ENCODE measurements at places on chromosomes 6 and 20. TPM values are rescaled to one million over a fixed set of nuclear protein-coding genes. Genes with fewer than 3 reads are reported as not detected.
A peak's percentile ranks its signal among the peaks of the same experiment; 100 is the strongest.

BTBD3 gene
- 90.0 TPM for total RNA-seq

MAFB gene
- 34.4 TPM for total RNA-seq

MYBL2 gene
- 9.4 TPM for total RNA-seq

TREM2 gene
- 19.9 TPM for total RNA-seq

ROS1 gene
- not detected for total RNA-seq

TBC1D32 gene
- total RNA-seq: 38.2 TPM

OR2H1 gene
- total RNA-seq: not detected

C20orf202 gene
- not detected for total RNA-seq

DNAH8 gene
- total RNA-seq: 0.18 TPM

PAK5 gene
- total RNA-seq: not detected

DNA sequence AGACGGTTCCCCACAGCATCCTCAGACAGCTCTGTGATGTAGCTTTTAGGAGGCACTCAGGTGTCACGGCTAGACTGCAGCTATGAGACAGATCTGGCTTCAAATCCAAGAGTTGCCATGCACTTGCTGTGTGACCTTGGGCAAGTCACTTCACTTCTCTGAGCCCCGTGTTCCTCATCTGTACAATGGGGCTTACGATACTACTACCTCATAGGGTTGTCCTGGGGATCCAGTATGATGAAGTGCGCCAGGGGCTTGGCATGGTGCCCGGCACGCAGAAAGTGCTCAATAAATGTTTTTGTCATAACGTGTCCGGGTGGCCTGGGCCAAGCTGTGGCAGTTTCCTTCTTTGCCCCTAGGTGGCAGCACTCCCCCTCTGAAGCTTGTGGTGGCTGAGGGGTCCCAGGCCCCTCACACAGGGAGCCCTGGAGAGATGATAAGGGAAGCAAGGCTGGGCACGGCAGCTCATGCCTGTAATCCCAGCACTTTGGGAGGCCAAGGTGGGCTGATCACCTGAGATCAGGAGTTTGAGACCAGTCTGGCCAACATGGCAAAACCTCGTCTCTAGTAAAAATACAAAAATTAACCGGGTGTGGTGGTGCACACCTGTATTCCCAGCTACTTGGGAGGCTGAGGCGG, 19.1 kb upstream of the CHMP4B start:
- H3K27me3 ChIP-seq: no peaks in the 10 kb centered on the region
- peaks cover 73% of the 10 kb centered on the region for H3K4me1 ChIP-seq
- no peak overlapping the region for H3K27ac ChIP-seq

DNA sequence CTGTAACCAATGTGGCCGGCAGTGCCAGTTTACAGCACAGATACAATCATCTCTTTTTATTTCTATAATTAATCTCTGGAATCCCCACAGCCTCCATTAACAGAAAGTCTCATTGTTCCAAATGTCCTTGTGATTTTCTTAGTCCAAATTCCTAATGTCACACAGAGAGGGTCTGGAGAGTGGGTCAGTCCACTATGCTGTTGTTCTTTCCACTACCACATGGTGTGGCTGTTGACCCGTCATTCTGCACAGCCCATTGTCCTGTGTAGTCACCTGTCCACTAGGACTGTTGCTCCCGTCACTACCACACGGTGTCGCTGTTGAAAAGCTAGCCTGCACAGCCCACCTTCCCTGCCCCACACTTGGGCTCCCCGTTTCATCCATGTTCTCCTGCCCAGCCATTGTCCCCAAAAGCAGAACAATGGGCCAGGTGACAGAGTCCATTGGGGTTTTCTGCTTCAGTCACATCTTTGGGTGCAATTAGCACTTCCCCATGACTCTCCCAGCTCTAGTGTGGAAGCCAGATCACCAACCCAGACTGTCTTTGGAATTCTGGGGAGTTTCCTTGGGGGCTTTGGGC, 8.6 kb upstream of the LBP start:
- H3K27me3 ChIP-seq: no peaks in the 10 kb centered on the region
- H3K4me1 ChIP-seq: no peaks in the 10 kb centered on the region
- H3K36me3 ChIP-seq: no peaks in the 10 kb centered on the region
- DNase-seq: no peak

DNA sequence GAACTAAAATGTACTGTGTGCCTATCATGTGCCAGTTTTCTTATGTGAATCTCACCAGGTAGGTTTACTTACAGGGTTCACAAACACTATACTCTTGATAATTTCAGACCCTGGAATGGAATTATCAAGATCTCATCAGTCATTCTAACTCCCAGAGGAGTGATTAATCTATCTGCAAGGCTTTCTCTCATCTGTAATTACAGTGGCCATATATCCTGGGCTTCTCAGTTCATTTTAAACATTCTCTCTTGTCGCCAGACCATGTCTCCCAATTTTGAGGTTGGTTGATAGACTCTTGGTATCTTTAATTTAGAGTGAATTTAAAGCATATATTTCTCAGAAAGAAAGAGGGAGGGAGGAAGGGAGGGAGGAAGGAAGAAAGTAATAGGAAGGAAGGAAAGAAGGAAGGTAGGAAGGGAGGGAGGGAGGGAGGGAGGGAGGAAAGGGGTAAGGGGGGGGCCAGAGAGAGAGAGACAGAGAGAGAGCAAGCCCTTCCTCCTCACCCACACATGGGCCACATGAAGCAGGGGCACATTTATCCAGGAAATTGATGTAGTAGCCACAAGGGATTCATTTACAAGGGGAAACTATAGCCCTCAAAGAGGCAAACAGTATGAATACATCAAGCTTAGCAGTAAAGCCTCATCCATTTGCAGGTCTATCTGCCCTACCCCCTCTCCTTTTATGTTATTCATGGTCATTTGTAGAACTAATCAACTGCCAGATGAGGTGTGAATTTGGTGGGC, 25.8 kb upstream of the NRSN1 start:
- no peaks in the 10 kb centered on the region for H3K36me3 ChIP-seq
- H3K27me3 ChIP-seq: no peaks in the 10 kb centered on the region
- no peak overlapping the region for H3K4me3 ChIP-seq

GRCh38 chr6:104771258-104771832, 88.4 kb downstream of the HACE1 start:
- peaks cover 7% of the 10 kb centered on the region for H3K36me3 ChIP-seq
- no peak overlapping the region for H3K4me3 ChIP-seq
- no peak overlapping the region for H3K27ac ChIP-seq
- H3K4me1 ChIP-seq: no peaks in the 10 kb centered on the region
- DNase-seq: no peak

DNA sequence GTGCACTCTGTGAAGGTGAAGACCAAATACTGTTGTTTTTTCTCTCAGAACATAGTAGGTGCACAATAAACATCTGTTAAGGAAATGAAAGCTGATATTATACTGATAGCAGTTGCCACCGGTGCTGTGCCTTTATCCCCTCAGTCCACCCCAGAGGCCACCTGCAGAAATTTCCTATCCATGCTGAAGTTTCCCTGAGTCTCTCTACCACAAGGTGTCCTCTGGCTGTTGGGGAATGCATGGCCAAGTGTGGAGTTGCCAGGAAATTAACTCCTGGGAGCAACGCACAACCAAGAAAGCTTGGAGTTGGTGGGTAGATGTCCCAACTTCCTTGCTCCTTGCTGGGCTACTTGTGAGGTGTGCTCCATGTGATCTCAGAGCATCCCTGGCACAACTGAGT, 114.2 kb downstream of the LAMP5 start:
- H3K27ac ChIP-seq: no peak overlapping the region
- no peak overlapping the region for H3K4me3 ChIP-seq
- no peak for DNase-seq
- no peaks in the 10 kb centered on the region for H3K4me1 ChIP-seq
- H3K27me3 ChIP-seq: no peaks in the 10 kb centered on the region

GRCh38 chr20:41134362-41135186, 2.8 kb upstream of the PLCG1 start:
- no peak overlapping the region for H3K27ac ChIP-seq
- no peaks in the 10 kb centered on the region for H3K27me3 ChIP-seq
- peaks cover 30% of the 10 kb centered on the region for H3K4me1 ChIP-seq
- no peaks in the 10 kb centered on the region for H3K36me3 ChIP-seq

DNA sequence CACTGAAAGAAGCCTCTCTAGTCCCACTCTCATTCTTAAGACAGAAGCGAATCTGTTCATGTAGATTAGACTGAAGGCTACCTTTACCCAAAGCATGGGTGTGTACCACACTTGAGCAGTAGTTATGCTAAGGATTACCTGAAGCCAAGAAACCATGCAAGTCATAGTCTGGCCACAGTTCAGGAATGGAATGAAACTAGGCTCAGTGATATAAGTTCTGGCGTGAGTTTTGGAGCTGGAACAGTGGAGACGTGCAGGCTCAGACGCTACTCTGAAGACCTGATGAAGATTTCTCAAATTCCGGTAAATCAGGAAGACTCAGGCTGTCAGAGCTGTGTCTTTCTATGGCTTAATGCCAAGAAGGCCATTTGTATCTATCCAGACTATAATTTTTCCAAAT, 219.9 kb downstream of the HDGFL1 start:
- H3K27me3 ChIP-seq: no peaks in the 10 kb centered on the region
- H3K36me3 ChIP-seq: no peaks in the 10 kb centered on the region
- H3K27ac ChIP-seq: no peak overlapping the region

GRCh38 chr20:21656308-21657067, 49.0 kb upstream of the PAX1 start:
- DNase-seq: no peak
- no peaks in the 10 kb centered on the region for H3K27me3 ChIP-seq
- no peaks in the 10 kb centered on the region for H3K36me3 ChIP-seq
- H3K4me3 ChIP-seq: no peak overlapping the region

DNA sequence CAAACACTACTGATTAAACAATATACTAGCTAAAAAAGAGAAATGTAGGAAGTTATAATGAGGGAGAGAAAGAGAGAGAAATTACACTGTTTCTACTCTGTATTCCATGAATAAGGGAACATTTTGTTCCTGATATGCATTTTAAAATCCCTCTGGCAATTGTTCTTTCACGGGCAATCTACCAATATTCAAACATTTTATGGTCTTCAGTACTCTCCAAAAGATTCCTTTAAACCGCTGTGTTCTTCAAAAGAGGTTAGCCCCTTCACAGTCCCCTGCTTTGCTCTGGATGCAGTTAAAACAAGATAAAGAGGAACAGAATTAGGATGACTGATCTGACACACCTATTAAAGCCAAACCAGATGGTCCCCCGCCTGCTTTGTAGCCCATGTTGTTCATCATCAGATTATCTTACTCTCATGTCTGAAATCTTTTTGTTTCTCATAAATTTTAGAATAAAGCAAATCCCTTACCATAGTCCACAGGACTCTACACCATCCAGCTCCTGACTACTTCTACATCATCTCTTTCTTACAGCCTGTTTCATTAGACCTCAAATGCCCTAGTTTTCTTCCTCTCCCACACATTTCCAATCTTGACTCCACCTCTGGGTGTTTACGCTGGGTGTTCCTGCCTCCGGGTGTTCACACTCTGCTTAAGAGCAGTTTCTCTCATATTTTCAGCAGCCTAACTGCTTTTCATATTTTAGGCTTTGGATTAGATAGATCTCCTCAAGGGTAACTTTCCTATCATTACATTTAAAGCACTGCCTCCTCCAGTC, 399.7 kb downstream of the COL12A1 start:
- H3K4me1 ChIP-seq: no peaks in the 10 kb centered on the region
- no peaks in the 10 kb centered on the region for H3K27me3 ChIP-seq
- DNase-seq: peak; percentile 8
- no peak overlapping the region for H3K27ac ChIP-seq
- H3K4me3 ChIP-seq: no peak overlapping the region

GRCh38 chr20:1298888-1299511, 29.9 kb downstream of the SDCBP2 start:
- no peaks in the 10 kb centered on the region for H3K27me3 ChIP-seq
- H3K4me3 ChIP-seq: no peak overlapping the region
- no peaks in the 10 kb centered on the region for H3K36me3 ChIP-seq
- DNase-seq: no peak
- no peak overlapping the region for H3K27ac ChIP-seq

DNA sequence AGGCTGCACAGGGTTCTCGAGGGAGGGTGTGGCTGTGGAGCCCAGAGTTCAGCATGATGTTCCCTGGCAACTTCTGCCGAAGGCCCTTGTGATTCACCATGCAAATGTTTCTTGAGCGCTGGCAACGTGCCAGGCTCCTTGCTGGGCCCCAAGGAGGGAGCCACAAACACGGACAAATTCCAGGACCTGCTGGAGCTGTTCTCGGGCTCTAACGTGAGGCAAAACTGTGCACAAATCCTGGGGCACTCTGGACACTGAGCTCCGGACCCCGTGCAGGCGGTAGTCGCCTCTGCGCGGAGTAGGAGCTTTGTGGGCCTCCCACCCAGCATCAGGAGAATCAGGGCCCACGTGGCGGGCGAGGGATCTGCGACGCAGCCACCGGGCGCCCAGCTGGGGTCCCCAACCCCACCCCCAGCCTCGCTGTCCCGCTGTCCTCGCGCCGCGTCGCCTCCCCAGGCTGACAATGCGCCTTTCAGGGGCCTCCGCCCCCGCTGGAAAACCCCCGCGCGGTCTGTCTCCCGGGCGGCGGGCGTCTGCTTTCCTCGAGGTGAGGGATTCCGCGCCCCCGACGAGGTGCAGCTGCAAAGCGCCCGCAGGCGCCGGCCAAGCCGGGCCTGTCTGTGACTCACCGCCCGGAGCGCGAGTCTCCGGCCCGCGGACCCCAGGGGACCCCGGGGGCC, 31.7 kb upstream of the SCUBE3 start:
- H3K4me1 ChIP-seq: peaks cover 14% of the 10 kb centered on the region
- H3K27ac ChIP-seq: no peak overlapping the region
- no peaks in the 10 kb centered on the region for H3K27me3 ChIP-seq

- no peaks in the 10 kb centered on the region for H3K27me3 ChIP-seq
- H3K27ac ChIP-seq: peak overlapping the region; percentile 9
- H3K4me1 ChIP-seq: no peaks in the 10 kb centered on the region
- peak; percentile 66 for DNase-seq
- H3K4me3 ChIP-seq: no peak overlapping the region
- H3K36me3 ChIP-seq: no peaks in the 10 kb centered on the region
Observed at GRCh38 chr20:31894980-31895675, 24.7 kb downstream of the TTLL9 start.

- DNase-seq: no peak
- H3K27me3 ChIP-seq: no peaks in the 10 kb centered on the region
Observed at GRCh38 chr6:132746048-132746447, 11.7 kb downstream of the VNN2 start.

- no peaks in the 10 kb centered on the region for H3K27me3 ChIP-seq
- H3K36me3 ChIP-seq: no peaks in the 10 kb centered on the region
- H3K4me3 ChIP-seq: no peak overlapping the region
- peaks cover 17% of the 10 kb centered on the region for H3K4me1 ChIP-seq
- no peak for DNase-seq
Observed at GRCh38 chr6:69868961-69869360, 2.6 kb downstream of the COL19A1 start.

DNA sequence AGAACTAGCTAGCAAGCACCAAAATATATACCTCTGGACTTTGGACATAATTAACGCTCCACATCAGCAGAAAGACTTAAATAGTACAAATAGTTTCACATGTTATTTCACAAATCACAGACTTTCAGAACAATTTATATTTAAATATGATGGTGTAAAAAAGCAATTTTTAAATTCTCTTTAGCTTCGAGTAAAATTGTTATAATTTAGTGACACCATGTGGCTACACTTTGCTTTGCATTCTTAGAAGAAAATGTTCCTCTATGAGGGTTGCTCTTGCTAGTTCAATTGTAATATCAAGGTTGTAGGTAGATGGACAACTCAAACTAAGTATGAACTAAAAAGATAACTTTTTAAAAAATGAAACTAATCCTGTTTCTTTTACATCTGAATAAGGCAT, 69.0 kb downstream of the BTBD9 start:
- no peak for DNase-seq
- no peak overlapping the region for H3K27ac ChIP-seq
- no peaks in the 10 kb centered on the region for H3K4me1 ChIP-seq

- no peak overlapping the region for H3K27ac ChIP-seq
- H3K4me3 ChIP-seq: no peak overlapping the region
- H3K27me3 ChIP-seq: no peaks in the 10 kb centered on the region
- H3K36me3 ChIP-seq: peaks cover 17% of the 10 kb centered on the region
Observed at GRCh38 chr6:78995346-78995745, 82.7 kb downstream of the PHIP start.

- no peaks in the 10 kb centered on the region for H3K27me3 ChIP-seq
- H3K36me3 ChIP-seq: no peaks in the 10 kb centered on the region
- DNase-seq: no peak
- no peak overlapping the region for H3K27ac ChIP-seq
Observed at GRCh38 chr6:44867571-44868334, 460.4 kb upstream of the RUNX2 start.
